ENCODE measurements at places on chromosomes 5 and 9.

DNA sequence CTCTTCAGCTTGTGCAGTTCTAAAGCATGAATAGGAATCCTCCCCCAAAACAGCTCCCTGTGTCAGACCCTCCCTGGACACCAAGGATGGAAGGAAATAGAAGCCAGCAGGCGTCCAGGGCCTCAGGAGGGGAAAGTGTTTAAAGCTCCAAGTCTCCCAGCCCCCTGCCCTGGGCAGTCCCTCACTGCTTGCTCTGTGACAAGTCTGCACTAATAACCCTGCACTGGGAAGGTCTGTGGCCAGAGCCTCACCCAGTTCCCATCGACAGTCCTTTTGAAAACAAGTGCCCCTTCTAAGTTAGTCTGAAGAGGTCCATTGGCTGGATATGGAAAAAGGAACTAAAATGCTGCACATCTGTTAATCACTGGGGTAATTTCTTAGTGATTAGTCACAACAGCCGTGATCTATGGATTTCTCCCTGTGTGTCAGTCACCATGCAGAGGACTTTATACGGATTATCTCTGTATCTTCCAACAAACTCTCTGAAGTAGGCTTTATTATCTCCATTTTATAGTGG, 195.3 kb downstream of the FBXL7 start:
- no peak for DNase-seq

- DNase-seq = no peak
Observed at GRCh38 chr9:94772144-94772543, 45.6 kb downstream of the AOPEP start.

DNA sequence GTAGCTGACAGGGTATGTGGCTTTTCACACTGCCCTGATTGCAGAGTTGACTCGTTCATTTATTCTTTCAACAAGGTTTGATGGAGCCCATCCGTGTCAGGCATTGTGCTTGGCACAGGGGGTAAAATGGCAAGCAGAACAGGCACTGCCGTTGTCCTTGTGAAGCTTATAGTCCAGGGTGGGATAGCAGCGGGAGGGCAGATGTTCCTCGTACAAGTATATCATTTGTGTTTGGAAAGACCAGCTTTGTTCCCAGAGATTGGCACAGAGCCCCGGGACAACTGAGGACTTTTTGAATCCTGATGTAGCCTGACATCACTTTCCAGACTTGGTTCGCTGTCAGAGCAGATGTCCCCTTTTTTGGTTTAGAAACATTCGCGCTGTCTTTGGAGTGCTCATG, 50.9 kb downstream of the MVB12B start:
- no peak for DNase-seq

GRCh38 chr9:21381448-21382339, 3.5 kb downstream of the IFNA2 start:
- DNase-seq = no peak

DNA sequence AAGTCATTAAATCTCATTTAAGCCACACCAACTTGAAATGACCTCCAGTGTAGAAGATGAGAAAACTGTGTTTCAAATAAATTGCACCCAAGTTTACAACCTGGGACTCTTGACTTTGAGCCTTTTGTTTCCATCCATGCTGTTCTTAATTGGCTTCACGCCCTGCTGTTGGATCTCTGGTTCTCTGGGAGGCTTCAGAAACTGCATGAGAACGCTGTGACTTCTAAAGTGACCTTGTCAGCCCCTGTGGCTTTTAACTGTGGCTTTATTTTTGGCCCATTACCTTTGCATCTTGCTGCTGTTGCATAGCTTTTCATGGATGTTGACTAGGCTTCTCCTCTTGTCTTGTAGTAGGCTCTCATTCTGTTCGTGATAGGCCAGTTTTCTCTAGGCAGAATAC, 29.3 kb downstream of the TNFAIP8 start:
- no peak for DNase-seq

- no peak for DNase-seq
Observed at GRCh38 chr5:158602981-158603380, 496.7 kb downstream of the EBF1 start.

DNA sequence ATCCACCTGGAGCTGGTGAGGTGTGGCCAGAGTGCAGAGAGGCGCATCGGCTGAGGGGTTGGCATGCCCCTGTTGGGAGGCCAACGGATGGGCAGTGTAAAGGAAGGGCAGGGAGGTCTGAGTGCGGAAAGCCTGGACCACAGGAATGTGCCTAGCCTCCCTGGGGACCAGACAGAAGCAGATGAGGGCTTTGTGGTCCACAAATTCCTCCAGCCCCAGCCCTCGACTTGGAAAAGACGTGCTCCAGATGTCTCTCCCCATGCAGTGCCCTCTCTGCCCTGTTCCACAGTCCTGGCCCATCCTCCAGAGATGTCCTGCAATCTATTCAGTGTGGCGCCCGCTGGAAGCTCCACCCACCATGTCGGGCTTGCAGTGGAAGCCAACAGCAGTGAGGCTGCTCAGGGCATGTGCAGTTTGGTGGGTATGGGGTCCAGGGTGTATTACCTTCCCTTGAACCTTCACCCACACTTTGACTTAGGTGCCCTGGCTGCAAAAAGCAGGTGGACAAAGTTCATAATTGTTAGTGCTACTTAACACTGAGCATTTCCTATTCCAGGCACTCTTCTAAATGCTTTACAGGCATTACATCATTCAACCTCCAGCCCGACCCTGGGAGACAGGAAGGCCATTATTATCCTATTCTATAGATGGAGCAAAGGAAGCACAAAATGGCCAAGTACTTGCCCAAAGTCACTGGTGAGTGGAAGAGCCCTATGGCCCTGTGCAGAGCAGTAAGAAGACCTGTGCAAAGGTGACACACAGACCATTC, 120.2 kb upstream of the SLC25A48 start:
- no peak for DNase-seq

DNA sequence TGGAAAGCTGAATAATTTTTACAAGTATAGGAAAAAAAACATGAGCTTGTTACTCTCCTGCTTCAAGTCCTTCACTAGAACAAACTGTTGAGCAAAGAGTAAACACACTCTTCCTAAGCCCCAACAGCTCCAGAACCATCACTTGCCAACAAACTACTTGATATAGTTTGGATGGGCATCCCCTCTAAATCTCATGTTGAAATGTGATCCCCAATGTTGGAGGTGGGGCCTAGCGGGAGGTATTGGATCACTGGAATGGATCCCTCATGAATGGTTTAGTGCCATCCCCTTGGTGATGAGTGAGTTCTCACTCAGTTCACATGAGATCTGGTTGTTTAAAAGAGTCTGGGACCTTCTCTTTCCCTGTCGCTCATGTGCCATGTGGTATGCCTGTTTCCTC, 82.8 kb downstream of the PLPP1 start:
- no peak for DNase-seq

- DNase-seq = no peak
Observed at GRCh38 chr5:109350537-109351270, 59.1 kb downstream of the PJA2 start.

DNA sequence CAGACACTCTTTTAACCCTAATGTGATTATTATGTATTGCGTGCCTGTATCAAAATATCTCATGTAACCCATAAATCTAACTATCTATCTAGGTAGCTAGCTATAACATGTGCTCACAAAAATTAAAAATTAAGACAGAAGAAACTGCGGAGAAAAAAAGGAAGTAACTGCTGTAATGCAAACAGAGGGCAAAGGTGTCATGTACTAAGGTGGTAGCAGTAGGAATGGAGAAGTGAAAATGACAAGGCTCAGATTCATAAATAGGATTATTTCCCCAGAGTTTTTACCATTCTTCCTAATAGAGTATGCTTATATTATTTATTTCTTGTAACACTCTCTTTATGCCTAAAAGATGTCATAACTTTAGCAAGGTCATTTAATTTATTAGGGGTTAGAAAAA, 1527.5 kb upstream of the C9orf72 start:
- no peak for DNase-seq

DNA sequence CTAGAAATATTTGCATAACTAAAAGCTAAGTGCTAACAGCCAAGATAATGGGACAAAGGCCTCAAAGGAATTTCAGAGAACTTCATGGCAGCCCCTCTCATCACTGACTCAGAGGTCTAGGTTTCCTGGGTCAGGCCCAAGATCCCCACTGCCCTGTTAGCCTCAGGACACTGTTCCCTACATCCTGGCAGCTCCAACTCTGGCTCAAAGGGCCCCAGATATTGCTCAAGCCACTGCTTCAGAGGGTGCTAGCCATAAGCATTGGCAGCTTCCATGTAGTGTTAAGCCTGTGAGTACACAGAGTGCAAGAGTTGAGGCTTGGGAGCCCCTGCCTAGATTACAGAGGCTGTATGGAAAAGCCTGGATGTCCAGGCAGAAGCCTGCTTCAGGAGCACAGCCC, 998.1 kb downstream of the TLE1 start:
- DNase-seq = no peak

- no peak for DNase-seq
Observed at GRCh38 chr5:147406636-147407035, 103.2 kb downstream of the DPYSL3 start.

GRCh38 chr5:127793879-127794278, 90.7 kb downstream of the CCDC192 start:
- DNase-seq = no peak

DNA sequence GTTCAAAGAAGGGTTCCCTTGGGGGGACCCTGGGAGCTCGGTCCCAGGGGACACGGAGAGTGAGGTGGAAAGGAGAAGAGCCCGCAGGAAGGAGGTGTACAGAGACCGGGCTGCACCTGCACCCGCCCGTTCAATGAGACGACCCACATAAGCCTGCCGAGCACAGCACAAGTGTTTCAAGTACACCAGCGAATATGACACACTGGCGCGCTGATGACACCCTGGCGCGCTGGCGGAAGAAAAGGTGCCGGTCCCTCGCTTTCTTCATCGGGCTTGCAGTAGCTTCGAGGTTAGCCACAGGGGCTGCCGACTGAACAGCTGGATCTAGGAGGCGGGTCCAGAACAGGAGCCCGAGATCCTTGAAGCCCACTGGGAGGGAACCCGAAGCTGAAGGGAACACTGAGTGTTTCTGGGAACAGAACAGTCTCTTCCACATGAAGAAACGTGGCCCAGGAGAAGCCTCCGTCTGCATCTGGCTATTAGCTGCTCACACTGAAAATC, 1.4 kb downstream of the TBC1D9B start:
- no peak for DNase-seq

DNA sequence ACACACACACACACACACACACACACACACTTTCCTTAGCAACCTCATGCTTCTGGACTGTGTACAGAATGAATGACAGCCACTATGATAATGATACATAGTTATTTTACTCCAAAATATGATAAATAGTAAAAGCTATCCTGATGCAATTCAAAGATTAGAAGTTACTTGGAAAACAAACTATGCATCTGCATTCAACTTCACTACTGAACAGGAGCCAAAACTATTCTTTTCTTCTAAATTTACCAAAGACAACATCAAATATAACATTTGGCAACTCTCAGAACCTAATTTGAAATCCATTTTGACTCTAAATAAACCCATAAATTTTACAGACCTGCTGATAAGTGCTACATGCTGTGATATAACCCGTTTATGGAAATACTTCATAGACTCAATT, 33.3 kb downstream of the GLIS3 start:
- no peak for DNase-seq

GRCh38 chr9:22446950-22447617, 460 bp downstream of the DMRTA1 start:
- DNase-seq = no peak

DNA sequence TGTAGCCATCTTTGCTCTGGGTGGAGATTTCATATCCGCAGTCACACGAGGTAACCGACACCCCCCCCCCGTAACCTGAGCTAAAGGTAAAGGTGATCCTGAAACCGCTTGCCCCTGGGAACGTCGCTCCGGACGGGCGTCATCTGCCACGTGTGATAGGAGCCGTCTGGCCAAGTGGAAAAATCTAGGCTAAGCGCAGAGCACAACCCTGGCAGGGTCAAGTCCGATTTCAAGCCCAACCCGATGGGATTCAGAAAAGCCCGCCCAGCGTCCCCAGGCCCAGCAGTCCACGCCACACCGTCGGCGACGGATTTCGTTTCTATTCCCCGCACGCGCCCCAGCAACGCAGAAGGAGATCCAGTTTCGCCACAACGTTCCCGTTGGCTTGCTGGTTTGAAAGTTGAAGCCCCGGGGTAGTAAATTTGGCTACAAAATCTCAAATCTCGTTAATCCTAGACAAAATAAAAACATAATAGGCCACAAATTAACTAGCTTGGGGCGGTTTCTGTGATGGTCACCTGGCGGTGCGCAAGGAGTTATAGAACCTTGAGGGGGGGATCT, 32.4 kb upstream of the NFIB start:
- DNase-seq = no peak

GRCh38 chr5:21919414-21920022, 933.6 kb downstream of the CDH12 start:
- DNase-seq = no peak
